ENCODE measurements at places on chromosomes 4 and X.

DNA sequence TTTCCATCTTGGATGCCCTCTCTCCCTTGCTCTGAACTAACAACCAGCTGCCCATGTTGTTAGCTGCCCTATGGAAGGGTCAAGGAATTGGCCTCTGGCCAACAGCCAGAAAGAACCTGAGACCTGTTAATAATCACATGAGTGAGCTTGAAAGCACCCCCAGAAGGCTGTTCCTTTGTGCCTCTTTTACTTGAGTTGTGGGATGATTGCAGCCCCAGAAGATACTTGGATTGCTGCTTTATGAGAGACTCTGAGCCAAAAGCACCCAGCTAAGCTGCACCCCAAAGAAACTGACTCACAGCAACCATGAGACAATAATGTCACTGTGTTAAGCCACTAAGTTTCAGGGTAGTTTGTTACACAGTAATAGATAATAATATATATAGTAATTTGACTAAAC lies 73.3 kb downstream of the FRYL start:
- no peak for DNase-seq

GRCh38 chr4:24511371-24512063 lies 72.8 kb downstream of the DHX15 start:
- DNase-seq: no peak

DNA sequence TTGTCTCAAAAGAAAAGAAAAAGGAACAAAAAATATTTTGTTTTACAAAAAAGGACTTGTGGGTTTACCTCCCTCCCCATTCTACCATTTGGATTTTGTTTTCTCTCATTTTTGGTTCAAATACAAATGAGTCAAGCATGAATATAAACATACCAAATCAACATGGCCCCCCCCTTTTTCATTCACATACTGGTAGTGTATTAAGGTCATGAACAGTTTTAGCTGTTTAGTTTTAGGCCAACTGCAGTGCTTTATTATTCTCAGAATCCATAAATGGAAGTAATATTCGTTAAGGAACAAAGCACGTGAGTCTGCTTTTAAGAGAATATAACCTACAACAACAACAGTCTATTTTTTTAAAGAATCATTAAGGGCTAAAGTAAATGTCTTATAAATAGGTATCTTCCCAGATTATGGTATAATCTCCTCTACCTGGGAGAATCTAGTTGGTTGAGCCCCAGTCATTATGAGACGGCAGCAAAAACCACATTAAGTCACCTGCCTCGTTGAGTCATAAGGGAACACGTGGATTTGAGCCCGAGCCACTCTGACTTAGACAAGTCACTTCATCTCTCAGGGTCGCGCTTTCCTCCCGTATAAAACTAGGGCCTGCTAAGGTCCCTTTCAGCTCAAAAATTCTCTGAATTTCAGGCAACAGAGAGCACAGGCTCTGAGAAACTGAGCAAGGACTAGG lies 26.7 kb downstream of the BCLAF3 start:
- no peak for DNase-seq

GRCh38 chr4:114021451-114021850 lies 42.0 kb upstream of the ARSJ start:
- DNase-seq: no peak

DNA sequence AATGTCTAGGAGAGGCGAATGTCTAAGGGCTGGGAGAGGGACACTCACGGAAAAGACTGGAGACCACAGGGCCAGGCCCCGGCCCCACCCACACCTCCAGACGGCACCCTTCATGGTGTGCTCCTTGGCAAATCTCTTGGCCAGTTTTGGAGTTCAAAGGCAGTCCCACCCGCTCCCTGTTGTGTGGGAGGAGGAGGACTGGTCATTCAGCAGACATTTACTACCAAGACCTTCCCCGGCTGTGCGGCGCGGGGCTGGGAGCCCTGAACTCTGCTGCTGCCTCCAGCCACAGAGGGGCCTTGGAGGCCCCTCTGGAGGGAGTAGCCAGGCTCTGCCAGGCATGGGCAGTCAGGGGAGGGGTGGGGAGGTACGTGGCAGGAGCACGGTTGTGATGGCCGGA lies 8.7 kb upstream of the TBC1D14 start:
- DNase-seq: no peak

- no peak for DNase-seq
These were observed 48.0 kb upstream of the HDAC8 start for GRCh38 chrX:72620550-72621145.

DNA sequence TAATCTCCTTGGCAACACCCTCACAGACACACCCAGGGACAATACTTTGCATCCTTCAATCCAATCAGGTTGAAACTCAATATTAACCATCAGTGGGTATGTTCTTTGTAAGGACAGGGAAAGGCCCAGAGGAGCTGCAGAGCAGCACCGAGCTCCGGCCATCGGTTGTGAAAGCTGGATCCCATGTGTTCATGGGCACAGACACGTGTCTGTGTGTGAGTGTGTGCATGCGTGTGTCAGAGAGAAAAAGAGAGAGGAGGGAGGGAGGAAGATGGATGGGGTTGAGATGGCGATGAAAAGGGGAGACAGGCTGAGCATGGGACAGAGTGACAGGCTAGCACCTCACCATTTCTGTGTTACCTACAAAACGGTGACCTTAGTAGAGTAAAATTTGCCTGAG lies 6.8 kb upstream of the BEND2 start:
- no peak for DNase-seq

GRCh38 chrX:155048977-155049619 lies 21.8 kb downstream of the CMC4 start:
- no peak for DNase-seq

DNA sequence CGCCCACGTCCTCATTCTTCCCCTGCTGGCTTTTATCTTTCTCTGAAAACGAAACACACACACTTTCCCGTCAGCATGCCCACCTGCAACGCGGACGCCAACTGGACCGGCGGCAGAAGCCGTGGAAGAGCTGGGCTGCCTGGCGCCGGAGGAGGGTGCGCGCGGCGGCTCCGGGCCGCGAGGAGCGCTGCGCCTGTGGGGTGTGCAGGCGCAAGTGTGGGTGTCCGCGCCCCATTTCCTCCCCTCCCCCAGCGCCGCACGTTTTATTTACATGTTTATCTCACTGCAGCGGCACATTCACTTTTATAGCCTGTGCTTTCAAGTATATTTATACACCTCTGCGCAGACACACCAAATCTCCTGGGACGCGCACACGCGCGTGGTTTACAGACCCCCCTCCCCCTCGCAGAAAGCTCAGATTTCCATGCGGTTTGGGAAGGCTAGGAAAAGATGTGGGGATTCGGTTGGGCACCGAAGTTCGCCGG lies 1.5 kb downstream of the PITX2 start:
- no peak for DNase-seq

- no peak for DNase-seq
These were observed 55.8 kb upstream of the F8A3 start for GRCh38 chrX:155514225-155514624.

DNA sequence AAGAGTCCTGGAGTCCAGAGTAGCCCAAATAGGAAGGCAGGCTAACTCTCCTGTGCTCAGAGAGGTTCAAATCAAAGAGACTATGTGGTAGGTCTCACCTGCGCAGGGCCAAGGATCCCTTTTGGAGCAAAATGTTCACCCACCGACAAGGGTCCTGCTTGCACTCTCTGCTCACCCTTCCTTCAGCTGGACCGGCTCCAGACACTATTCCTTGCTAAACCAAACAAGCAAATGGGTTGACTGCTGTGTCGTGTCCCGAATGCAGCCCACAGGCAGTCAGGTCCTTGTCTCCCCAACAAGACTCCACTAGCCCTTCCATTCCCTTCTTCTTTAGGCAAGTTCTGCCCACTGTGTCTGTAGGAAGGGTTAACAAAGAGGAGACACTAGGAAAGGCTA lies 760 bp downstream of the TRMT2B start:
- no peak for DNase-seq

DNA sequence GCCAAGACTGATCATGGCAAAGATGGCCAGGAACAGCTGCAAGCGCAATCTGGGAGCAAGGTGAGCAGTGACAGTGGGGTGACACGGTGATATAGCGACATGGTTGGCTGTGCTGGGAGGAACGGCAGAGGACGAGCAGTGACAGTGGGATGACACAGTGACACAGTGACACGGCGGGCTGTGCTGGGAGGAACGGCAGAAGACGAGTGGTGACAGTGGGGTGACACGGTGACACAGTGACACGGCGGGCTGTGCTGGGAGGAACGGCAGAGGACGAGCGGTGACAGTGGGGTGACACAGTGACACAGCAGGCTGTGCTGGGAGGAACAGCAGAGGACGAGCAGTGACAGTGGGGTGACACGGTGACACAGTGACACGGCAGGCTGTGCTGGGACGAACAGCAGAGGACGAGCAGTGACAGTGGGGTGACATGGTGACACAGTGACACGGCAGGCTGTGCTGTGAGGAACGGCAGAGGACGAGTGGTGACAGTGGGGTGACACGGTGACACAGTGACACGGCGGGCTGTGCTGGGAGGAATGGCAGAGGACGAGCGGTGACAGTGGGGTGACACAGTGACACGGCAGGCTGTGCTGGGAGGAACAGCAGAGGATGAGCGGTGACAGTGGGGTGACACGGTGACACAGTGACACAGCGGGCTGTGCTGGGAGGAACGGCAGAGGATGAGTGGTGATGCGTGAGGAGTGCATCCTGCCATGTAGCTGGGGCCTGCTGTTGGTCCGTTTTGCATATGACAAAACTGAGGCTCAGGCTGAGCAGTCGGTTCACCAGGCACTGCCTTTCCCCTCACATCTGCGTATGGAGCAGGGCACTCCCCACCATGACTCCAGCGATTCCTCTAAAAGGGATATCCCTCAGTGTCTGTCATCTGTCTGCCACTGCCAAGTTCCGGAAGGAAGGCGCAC lies 36.0 kb upstream of the MXD4 start:
- no peak for DNase-seq

GRCh38 chrX:149618871-149619270 lies 12.7 kb downstream of the TMEM185A start:
- no peak for DNase-seq

GRCh38 chr4:56892691-56893090 lies 15.0 kb upstream of the REST start:
- no peak for DNase-seq

GRCh38 chrX:135114392-135114791 lies 5.9 kb downstream of the ETDB start:
- DNase-seq: no peak

DNA sequence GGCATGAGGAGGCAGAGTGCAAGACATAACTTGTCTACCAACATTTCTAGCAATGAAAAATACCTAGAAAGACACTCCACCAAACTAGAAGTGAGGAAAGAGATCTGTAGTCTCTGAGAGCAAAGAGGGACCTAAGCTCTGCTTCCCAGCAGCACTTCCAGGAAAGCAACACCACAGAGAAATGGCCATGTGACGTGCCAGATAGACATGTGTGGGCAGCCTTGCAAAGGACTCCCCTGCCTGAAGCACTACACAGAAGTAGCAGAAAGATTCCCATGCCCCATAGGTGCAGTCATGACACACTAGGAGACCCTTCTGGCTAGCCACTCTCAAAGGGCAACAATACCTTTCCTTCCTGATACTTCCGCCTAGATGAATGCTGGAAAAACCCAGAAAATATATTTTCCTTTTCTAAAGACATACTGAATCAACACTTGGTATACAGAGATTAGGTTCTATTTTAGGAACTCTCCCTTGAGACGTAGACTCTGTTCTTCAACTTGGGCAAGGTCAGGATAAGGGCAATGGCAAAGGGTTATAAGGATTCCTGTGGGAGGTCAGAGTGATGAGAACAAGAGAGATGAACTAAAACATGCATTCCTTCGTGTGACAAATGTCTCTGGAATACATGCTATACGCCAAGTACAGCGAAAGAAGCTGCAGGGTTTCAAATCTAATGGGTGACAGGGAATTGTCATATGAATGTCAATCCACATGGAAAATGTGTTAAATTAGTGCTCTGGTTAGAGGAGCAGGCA lies 187.5 kb upstream of the ETNPPL start:
- DNase-seq: no peak

DNA sequence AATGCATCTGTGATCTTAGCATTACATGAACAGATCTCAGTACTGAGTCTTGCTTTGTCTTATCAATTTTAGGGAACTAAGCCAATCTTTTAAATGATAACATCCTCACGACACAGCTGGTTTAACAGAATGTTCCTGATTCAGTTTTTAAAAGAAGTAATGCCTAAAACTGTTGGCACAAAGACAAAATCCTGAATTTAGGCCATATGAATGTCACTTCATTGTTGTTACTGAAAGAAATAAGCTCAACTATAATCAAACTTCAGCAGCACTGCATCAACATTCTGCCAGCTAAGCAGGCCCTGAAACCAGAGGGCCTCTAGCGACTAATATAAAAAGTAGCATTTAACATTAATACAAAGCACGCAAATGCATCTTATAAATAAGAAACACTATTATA lies 130.6 kb downstream of the FRYL start:
- DNase-seq: no peak

DNA sequence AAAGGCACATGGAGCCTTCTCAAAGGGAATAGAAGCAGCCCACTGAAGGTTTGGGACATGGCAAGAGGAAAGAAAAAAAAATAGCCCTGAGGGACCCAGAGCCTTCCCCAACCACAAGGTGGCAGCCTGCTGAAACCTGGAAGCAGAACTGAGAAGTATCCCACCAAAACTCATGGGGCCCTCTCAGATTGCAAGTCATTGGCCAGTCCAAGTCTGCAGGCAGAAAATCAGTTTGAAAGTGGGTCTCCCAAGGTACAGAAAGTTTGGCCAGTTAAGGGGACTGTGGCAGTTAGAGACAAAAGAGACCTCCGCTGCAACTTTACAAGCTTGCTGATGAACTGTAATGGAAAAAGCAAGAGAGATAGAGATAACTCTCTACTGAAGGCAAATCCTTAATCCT lies 155.8 kb downstream of the ANTXR2 start:
- DNase-seq: peak; percentile 5

- DNase-seq: no peak
These were observed 73.1 kb downstream of the FBXO8 start for GRCh38 chr4:174210354-174210753.

DNA sequence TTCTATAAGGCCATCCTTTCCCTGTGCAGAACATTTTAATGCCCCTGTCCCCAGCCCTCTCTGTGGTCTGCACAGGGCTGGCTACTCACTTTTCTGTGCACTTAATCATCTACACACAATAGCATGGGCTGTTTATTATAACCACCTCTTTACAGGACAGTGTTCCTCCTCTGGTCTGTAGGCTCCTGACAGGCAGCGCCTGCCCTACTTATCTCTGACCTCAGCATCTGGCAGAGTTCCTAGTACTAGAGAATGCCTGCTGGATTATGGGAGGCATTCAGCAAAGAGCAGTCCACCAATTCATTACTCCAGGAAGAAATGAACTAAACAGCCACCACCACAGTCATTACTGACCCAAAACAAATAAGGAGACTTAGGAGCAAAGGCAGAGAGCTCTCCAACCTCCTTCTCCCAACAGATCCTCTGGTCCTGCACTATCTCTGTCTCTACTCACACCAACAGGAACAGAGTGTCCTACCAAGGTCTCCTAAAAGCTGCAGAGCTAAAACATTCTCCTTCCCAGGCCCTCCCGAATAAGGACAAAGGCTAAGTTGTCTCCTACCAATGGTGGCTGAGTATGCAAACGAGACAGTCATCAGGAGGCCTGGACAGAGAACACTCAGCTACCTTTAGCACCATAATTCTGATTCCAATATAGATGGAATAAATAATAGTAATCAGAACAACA lies 279.2 kb downstream of the QDPR start:
- DNase-seq: no peak
